ENCODE measurements at places on chromosomes 12 and 14.

- ATAC-seq: peak; percentile 96
These were observed 21.3 kb upstream of the CD27 start for GRCh38 chr12:6423267-6424007.

DNA sequence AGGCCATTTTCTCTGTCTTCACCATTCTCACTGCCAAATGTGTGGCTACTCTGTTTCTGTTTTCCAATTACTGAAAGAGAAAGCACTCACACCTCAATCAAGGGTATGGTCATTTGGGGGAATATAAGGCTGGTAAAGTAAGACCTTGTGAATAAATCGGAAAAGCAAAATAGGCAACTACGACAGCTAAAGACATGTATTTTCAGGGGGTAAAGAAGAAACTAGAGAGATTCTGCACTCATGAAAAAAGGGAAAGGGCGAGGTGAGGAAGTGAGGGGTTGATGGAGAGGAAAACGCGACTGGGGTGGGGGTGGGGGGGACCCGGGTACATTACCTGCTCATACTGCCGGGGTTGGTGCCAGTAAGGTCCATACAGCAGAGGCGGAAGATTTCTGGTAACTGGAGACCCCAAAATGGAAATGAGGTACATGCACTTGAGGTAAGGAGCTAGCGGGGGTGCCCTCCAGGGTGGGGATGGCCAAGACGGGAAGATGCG is 19.3 kb downstream of the CHD8 start:
- ATAC-seq: no peak

- ATAC-seq: peak; percentile 67
These were observed 15.9 kb downstream of the GOLGA3 start for GRCh38 chr12:132812631-132813305.

- ATAC-seq: peak; percentile 39
These were observed 10.1 kb upstream of the BDKRB1 start for GRCh38 chr14:96245710-96246538.

DNA sequence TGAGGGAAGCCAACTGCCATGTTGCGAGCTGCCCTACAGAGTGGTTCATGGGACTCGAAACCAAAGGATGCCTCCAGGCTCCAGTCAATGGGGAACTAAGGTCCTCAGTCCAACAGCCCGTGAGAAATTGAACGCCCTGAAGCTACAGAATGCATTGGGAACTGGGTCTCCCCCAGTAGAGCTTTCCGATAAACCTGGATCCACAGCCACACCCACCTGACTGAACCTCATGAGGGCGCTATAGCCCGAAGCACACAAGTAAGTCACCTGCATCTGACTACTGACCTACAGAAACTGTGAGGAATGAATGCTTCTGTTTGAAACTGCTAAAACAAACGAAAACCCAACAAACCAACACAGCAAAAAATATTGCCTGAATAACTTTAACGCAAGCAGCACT is 1297.7 kb downstream of the AACS start:
- no peak for ATAC-seq

DNA sequence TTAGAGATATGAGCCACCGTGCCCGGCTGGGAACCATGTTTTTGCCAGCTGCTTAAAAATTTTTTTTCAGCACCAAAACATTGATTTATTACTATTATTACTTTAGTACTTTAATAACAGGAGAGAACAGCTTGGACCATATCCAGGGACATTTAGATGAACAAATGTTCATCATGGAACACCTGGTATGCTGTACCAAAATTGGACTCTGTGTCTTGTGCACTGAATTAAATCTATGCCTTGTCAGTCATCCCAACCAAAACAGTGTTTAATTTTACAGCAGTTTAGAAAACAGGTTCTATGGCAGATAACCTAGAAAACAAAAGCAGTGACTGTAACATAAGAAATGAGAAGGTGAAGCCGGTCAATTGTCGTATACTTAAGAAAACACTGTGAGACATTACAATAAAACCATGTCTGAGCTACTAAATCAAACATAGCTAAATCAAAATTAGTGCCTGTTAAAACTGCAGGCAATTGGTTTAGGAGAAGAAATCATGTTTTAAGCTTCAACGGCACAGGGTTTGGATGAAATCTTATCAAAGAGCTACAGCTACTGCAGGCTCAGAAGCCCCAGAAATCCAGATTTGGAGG is 58.2 kb upstream of the PYGL start:
- ATAC-seq: no peak

DNA sequence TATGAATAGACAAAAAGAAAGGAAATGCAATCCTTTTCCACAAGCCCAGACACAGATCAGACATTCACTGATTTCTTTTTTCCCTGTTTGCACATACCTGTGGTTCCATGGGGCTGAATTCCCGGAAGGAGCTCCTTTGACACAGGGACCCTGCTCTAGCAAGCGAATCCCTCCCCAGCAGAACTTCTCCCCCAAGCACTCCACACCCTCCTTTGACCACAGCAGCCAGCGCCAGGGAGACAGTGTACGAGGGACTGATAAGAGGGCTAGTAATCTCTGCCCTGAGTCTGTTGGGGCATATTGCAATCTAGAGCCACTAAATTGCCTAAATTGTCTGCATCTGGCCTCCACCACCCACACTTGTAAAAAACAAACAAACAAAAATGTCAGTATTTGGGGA is 83.4 kb upstream of the NTF3 start:
- ATAC-seq: no peak

DNA sequence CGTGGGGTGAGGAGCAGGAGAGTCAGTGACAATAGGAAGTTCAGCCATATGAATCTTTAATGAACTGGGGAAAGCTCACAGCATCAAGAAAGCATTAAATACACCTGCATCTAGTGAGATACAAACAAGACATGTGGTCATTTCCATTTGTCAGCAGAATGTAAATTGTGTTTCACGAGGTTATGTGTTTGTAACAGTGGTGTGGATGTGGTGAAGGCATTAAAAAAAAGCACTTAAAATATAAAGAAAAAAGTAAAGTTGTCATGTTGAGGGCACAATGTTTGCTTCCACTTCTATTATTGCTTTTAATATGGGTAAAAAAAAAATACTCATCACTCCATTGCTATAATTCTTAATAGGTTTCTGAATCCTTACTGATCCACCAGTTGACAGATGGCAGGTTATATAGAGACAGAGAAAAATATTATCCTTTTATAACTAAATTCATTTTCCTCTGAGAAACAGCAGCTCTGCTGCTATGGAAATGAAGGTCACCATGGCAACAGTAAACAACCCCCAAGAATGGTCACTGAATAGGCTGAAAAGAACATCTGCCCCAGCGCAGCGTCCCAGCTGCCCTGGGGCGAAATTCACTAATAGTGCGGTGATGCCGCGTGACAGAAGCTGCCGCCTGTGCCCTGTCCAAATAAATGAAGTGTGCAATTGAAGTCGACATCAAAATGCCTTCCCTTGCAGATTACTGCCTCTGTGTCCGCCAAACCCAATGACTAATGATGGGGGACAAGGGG is 226.1 kb downstream of the FOXN3 start:
- ATAC-seq: peak; percentile 97

- no peak for ATAC-seq
These were observed 16.7 kb upstream of the AQP2 start for GRCh38 chr12:49933796-49934195.

GRCh38 chr12:103848143-103848542 is 7.1 kb upstream of the NT5DC3 start:
- no peak for ATAC-seq

DNA sequence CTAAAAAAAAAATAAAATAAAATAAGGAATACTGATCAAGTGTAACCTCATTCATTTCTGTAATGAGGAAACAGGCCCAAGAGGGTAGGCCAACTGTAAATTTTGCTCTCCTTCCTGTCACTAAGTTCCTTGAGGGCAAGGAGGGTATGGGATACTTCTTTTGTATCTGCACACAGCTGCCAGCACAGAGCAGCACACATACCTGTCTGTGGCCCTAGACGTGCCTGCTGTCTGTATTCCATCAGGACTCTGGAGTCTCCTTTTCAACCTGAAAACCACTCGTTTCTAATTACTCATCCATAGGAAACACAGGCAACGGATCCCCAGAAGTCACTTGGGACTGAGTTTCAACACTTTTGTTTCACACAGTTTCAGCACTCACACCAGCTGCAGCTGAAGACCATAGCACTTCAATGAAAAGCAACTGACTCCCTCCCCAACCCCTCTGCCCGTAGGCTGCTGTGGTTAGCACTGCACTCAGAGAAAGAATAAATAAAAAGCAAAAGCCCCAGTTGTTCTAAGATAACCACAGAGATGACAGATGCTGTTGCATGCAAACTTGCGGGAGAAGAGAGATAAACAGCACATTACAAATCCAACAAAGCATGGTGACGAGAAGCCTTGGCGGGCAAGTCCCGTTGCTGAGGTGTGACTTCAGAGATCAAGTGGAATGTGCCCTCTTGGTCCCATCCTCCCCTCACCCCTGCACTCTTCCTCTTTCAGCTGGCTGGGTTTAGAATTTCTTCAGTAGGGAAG is 24.9 kb downstream of the CRACR2A start:
- peak; percentile 88 for ATAC-seq

DNA sequence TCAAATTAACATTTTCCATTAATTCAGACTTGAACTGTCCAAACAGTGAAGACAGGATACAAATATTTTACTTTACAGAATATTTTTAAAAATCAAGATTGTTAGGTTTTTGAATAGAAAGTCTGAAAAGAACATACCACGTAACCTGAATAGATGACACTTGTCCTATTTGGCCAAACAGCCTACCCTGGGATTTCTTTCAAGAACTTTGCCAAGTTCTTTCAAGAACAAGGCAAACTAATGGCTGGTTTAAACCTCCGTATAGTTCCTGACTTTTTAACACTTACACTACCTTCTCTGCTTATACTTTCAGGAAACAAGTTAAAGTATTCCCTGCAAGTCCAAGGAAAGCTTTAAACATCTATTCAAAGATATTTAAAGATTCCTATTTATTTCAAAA is 35.0 kb downstream of the MAP4K5 start:
- no peak for ATAC-seq

GRCh38 chr12:83198291-83199015 is 511.7 kb downstream of the TMTC2 start:
- peak; percentile 40 for ATAC-seq

GRCh38 chr14:26344596-26344995 is 253.2 kb downstream of the NOVA1 start:
- ATAC-seq: no peak

Data from motor neuron (in vitro differentiated cells).